ENCODE measurements at places on chromosomes 16 and 17. TPM values are rescaled to one million over a fixed set of nuclear protein-coding genes. Genes with fewer than 3 reads are reported as not detected.
A peak's percentile ranks its signal among the peaks of the same experiment; 100 is the strongest.

Gene EPX
- total RNA-seq, result 0.08 TPM

Gene FBXW10
- not detected for total RNA-seq

Gene GID4
- total RNA-seq, result 4.1 TPM

Gene BCAS3
- 10.2 TPM for total RNA-seq

Gene MRM3
- total RNA-seq, result 33.4 TPM

- peak; percentile 48 for DNase-seq
Measured at GRCh38 chr16:83215406-83216001, 588.7 kb downstream of the CDH13 start.

DNA sequence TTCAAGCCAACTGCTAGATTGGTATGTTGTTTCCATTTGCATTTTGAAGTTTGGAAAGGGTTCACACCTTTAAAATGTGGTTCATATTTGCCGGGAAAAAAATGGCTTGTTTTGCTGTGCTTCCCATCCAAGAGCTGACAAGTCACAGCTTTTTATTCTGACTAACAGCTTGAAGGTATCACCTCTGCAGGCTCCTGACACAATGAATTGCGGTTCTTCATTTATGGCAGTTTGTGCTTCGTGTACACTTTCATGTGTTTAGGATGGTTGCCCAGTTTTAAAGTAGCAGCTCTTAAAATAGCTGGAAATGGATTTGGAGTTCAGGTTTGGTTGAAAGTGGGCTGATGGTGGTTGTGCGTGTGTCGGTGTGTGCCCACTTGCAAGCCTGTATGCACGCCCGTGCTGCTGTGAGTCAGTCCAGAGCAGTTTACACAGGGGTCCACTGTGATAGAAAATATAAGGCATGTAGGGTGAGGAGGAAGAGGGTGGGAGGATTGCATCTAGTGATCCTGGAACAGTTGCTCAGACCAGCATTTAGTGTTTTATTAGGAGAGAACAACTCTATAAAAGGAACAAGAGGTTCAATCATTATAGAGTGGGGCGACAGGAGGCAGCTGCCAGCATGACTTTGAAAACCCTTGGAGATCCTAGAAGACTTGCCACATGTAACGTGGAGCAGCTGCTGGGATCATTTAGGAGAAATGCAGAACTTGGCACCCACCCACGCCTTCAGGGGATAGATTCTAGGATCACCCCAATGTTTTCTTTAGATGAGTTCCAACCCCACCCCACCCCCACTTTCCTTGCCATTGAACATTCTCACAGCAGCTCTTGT, 108.0 kb upstream of the TBX2 start:
- DNase-seq, result no peak

GRCh38 chr17:16085066-16085699, 85.6 kb downstream of the TTC19 start:
- DNase-seq, result peak; percentile 81

- no peak for DNase-seq
Measured at GRCh38 chr17:10053782-10054540, 144.4 kb downstream of the GAS7 start.

DNA sequence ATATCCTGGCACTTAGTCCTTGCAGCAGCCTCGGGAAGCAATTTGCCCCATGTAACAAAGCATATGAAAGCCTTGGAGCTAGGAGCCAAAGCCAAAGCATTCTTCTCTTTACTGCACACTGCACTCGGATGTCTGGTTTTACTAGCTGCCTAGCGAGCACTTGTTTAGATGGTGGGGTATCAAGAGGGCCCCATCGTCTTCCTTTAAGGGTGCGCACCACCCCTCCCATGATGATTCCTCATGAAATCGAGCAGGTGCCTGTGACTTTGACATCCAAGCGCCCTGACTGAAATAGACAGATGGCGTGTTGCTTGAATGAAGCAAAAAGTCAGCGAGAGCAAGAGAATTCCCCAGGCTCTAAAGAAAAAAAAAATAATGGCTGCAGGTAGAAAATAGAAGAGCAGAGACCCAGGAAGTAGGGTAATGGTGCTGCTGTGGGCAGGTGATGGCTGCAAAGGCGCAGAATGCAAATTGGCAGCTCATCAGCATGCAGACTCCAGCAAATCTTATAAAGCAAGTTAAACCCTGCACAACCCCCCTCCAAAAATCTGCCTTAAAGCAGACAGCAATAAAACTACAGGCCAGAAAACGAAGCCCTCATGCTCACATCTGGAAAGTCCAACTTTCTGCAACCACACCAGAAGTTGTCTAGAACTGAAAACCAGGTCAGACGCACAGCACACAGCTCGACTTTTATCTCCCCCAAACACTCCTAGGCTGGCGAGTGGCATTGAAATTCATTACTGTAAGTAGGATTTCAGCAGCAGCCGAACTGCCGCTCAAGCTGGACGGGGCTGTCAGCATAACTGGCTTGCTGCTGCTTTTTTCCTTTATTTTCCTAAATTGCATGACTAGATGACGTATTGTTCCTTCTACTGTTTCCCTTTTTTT, 384.3 kb downstream of the RBFOX1 start:
- DNase-seq, result no peak

DNA sequence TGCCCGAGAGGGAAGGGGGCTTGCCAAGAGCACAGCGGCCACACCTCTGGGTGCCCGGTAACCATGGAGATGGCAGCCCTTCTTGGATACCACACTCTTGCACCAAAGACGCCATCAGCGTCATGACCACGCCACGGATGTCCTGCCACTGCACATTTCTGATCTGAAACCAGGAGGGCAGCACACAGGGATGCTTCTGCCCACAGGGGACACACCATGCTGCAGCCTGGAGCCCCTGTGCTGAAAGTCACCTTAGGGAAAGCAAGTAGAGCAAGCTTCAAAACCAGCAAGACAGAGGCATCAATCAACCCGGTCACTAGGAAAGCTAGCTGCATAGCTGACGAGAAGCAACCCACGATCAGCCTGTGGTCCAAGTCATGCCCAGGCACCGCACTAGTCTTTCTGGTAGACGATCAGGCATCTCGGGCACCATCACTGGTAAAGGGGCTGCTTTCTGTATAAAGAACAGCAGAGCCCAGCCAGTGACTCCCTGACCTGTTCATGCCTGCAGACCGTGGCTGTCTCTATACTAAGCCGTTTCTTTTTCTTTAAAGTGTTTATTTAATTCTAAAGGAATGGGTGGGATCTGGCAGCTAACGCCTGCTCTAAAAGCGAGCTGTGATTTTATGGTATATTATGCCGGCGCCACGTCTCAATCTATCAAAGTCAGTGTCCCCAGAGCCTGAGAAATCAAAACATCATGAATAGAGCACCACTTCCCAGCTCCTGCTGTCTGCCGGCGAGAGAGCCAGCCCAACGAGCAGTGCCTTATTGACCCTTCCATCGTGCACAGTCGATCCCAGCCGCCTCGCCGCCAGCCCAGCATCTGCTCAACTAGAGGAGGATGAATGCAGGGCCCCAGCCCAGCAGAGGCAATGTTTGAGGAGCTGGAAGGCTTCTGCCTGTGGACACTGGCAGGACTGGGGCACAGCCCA, 244.7 kb downstream of the RBFOX3 start:
- no peak for DNase-seq

- DNase-seq, result no peak
Measured at GRCh38 chr17:30218799-30219198, 16.7 kb downstream of the SLC6A4 start.

DNA sequence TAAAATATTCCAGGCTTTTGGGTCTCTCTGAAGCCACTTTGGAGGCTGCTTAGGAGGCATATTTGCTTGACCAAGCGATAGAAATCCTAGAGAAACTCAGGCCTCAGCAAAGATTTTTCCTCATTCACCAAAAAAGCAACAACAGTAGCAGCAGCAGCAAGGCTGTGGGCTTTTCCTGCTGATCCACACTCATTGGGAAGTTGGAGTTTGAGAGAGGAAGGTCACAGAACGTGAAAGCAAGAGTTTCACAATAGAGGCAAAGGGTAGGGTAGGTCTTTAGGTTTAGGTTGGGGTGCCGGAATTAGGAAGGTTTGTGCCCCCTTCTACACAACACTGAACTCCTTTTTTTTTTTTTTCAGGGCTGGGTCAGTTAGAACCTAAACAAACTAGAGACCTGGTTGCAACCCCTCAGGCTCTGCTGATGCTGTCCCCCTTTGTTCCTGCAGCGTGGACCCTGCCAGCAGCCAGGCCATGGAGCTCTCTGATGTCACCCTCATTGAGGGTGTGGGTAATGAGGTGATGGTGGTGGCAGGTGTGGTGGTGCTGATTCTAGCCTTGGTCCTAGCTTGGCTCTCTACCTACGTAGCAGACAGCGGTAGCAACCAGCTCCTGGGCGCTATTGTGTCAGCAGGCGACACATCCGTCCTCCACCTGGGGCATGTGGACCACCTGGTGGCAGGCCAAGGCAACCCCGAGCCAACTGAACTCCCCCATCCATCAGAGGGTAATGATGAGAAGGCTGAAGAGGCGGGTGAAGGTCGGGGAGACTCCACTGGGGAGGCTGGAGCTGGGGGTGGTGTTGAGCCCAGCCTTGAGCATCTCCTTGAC, 2.0 kb downstream of the TMUB2 start:
- no peak for DNase-seq

DNA sequence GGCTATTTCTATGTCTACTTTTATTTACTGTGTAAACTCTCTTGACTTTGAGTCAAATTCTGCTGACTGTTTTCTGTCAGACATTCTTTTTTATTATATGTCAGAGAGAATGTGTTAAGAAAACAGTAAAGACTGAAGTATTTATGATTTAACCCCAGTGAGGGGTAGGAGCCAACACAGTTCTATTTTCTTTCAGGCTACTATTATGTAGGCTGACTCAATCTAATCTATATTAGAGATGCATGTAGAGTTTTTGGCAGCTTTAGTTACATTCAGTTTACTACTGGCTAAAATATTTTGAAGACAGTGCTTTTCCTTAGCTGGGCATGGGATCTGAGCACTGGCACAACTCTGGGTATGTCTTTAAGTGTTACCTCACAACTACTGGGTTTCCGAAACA, 1108.0 kb downstream of the CDH11 start:
- DNase-seq, result no peak
